ENCODE measurements at places on chromosomes 1 and 21.
A peak's percentile ranks its signal among the peaks of the same experiment; 100 is the strongest.

DNA sequence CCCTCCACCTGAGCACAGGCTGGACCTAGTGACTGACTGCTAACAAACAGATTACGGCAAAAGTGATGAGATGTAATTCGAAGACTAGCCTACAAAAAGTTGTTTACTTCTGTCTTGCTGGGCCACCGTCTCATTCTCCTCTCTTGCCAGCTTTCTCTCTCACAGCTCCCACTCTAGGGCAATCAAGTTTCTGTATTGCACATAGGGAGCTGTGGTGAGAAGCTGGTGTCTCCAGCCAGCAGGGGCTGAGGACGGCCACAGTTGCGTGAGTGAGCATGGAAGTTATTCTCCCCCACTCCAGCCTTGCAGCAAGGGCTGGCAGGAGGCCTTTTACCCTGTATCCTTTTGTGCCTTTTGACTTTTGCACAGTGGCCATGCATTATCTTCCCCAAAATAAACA, 8.6 kb upstream of the COL6A2 start:
- DNase-seq = no peak

- no peak for DNase-seq
These were observed 299.4 kb upstream of the OLFM3 start for GRCh38 chr1:102296116-102296515.

GRCh38 chr1:182658055-182658454, 26.3 kb downstream of the RGS8 start:
- DNase-seq = peak; percentile 24

- DNase-seq = no peak
These were observed 242.7 kb downstream of the TM2D1 start for GRCh38 chr1:61482170-61482734.

DNA sequence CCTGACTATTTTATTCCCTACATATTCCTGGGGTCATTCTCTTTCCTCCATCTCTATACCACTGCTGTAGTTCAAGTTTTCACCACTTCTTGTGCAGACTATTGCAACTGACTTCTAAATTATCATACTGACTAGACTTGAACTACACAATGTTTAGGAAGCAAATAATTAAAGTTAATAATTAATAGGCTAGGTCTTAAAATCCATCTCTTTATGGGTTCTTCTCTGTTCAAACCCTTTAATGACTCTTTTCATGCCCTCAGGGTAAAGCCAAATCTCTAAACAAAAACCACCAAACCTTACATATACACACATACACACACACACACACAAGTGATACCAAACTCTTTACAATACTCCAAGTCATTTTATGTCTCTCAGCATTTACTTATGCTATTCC, 22.3 kb upstream of the MOB3C start:
- DNase-seq = no peak

DNA sequence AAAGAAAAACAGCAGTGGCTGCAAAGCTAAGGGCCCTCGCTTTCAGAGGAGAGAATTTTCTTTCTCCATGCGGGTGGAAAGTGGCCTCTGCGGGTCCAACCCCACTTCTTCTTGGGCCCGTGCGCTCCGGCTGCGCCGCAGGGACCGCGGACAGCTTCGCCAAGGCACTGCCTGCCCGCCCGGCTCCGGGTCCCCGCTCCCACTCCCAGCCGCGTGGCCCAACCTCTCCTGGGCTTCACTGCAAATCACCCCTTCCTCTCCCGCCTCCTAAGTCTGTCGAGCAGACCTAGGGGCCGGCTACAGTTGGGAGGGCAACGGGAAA, 1.0 kb upstream of the RUNX3 start:
- DNase-seq = no peak

DNA sequence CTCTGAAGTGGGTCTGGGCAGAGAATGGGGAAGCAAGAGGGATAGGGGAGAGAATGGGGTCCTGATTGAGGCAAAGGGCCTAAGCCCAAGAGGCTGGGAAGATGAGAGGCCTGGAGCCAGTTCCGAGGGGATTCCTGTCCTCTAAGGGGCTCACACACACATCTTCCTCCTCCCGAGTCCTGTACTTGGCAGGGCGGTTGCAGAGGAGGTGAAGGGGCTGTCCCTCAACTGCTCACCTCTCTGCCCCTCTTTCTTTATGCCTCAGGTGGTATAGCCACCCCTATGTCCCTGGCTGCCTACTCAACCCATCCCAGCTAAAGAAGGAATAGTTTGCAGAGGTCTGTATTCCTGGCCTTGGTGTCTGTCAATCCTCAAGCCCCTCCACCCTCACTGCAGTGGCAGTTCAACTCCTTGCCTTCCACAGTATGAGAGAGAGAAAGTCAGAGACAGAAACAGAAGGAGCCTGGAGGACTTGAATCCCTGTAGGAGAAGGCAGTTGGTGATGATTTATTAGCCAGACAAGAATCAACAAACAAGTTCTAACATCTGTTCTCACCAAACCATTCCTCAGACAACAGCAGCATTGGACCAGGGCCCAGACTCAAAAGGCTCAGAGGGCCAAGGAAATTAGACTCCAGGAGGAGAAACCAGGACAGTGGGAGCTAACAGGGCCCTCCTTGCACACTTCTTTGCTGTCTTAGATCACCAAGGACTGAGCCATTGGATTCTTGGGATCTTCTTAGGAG, 10.7 kb downstream of the SH2D2A start:
- DNase-seq = no peak

- DNase-seq = no peak
These were observed 101.2 kb upstream of the F3 start for GRCh38 chr1:94642617-94643321.

DNA sequence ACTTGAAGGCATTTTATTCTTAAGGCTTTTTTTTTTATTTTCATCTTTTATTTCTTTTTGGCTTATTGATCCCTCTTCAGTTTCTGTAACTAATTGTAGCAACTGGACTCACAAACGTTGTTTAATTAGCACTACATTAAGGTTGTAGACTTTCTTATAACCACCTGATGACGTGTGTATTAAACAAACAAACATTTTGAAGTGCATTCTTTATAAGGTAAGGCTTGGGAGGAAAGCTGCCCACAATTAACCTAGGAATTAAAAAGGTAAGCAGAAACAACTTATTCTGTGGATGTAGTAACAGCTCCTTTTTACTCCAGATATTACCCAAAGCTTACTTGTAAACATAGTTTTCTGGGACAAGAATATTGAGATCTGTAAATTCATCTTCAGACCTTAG, 55.0 kb downstream of the CAMSAP2 start:
- DNase-seq = no peak

- no peak for DNase-seq
These were observed 226.5 kb downstream of the HMCN1 start for GRCh38 chr1:185960422-185961321.

- DNase-seq = peak; percentile 18
These were observed 26.9 kb downstream of the OR6Y1 start for GRCh38 chr1:158527190-158527815.

DNA sequence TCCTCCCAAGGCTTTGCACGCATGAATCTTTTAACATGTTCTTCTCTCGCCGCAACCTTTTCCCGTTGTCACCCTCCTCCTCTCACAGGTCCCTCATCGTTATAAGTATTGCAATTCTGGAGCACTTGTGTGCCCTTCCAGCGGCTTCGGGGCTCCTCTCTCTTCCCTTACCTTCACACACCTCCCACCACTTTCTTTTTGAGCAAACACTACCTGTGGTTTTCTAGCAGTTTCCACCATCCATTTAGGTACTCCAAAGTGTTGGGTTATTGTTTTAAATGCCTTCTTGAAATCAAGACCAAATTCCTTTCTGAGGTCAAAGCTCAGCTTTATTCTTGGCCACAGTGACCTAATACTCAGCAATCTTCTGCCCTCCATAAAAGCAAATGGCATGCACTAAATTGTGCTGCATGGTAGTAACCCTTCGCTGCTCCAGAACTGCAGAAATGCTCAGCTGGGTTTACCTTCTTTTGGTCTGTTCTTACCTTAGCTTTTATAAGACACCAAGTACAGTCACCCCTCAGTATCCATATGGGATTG, 472.4 kb downstream of the SETD4 start:
- DNase-seq = no peak

DNA sequence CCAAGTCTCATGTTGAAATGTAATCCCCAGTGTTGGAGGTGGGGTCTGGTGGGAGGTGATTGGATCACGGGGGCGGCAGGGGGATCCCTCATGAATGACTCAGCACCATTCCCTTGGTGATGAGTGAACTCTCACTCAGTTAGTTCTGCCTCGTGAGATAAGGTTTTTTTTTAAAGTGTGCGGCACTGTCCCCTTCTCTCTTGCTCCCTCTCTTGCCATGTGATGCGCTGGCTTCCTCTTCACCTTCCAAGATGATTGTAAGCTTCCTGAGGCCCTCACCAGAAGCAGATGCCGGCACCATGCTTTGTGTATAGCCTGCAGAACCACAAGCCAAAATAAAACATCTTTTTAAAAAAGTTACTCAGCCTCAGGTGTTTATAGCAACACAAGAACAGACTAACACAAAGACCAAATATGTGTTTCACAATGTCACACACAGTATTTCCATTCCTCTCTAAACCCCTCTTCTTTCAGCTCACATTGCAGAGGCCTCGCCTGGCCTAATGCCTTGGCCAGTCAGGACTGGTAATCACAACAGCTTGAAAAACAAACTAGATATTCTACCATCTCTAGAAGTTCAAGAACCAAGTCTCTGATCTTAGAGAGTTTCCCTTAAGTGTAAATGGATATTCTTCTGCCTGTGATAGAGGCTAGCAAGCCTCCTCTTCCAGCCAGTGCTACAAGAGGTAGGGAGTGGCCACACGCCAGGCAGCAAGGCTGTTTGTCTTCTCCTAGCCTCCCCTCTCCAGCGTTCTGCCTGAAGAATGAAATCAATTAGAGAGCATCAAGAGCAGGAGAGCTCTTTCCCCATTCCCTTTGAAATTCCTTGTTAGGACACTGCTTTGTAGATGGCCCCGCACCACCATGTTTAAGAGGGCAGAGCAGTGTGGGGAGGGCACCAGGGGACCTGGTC, 19.6 kb upstream of the RAP1A start:
- DNase-seq = no peak

Measured in midbrain (tissue), 1 donor.